NCI-H2081 treated with DMSO at 0.1 percent for 48 hours (cell line): ENCODE measurements at places on chromosomes 7 and 10.
A peak's percentile ranks its signal among the peaks of the same experiment; 100 is the strongest.

- DNase-seq: peak; percentile 76
Observed at GRCh38 chr7:139909379-139910050, 80.5 kb downstream of the TBXAS1 start.

DNA sequence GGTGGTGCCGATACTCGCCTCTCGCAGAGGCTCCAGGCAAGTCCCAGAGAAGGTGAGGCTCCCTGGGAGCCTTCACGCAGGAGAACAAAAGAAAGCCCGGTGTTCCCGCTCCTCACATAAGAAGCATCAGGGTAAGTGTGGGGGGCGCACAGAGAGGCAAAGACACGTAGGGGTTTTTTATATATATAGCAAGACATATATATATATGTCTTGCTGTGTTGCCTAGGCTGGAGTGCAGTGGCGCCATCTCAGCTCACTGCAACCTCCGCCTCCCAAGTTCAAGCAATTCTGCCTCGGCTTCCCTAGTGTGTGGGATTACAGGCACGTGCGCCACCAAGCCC lies 61.3 kb downstream of the PDIA4 start:
- DNase-seq: no peak

GRCh38 chr7:93958216-93958615 lies 36.7 kb downstream of the GNG11 start:
- DNase-seq: no peak

DNA sequence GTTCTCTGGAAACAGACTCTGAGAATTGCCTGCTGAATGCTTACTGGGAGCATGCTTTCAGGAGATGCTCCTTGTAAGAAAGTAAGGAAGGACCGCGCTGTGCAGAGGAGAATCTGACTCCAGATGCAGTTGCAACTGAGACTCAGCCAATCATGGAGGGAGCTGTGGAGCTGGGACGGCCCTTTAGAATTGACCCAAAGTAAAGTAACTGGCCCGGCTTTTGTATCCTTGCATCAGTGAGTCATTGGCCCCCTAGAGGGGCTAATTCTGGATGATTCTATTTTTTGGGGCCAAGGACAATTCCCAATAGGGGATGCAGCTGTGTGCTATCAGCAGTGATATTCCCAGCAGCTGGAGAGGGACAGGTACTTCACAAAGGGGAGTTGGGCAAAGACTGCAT lies 170.4 kb downstream of the PTEN start:
- no peak for DNase-seq

- DNase-seq: no peak
Observed at GRCh38 chr10:117464176-117464575, 78.4 kb upstream of the EMX2 start.

GRCh38 chr10:132927824-132928223 lies 14.5 kb downstream of the CFAP46 start:
- no peak for DNase-seq

DNA sequence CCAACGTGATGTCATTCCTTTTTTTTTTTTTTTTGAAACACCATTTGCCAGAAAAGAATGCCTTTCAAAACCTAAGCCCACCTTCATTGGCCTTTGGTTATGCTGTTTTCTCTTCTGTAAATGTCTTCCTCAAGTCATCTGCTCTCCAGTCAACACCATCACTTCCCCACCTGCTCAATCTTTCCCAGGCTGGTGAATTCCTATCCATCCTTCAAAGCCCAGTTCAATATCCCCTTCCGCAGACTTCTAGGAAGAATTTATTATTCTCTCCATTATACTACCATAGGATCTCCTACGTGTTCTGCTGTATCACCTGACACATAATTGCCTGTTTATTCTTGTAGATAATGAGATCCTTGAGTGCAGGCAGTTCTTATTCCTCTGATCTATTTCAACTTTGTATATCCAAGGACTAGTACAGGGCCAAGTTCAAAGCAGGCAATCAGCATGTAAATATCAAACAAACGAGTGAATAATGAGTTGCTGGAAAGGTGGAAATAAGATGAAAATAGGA lies 73.5 kb upstream of the PRR15 start:
- no peak for DNase-seq

GRCh38 chr10:65950075-65950474 lies 975.8 kb upstream of the LRRTM3 start:
- no peak for DNase-seq

- DNase-seq: no peak
Observed at GRCh38 chr7:48118041-48118440, 29.0 kb downstream of the UPP1 start.

GRCh38 chr7:15885678-15886077 lies 199.2 kb upstream of the MEOX2 start:
- no peak for DNase-seq

GRCh38 chr10:69483963-69484362 lies 32.7 kb downstream of the TSPAN15 start:
- no peak for DNase-seq

GRCh38 chr7:92135052-92135889 lies 994 bp upstream of the CYP51A1 start:
- peak; percentile 20 for DNase-seq

DNA sequence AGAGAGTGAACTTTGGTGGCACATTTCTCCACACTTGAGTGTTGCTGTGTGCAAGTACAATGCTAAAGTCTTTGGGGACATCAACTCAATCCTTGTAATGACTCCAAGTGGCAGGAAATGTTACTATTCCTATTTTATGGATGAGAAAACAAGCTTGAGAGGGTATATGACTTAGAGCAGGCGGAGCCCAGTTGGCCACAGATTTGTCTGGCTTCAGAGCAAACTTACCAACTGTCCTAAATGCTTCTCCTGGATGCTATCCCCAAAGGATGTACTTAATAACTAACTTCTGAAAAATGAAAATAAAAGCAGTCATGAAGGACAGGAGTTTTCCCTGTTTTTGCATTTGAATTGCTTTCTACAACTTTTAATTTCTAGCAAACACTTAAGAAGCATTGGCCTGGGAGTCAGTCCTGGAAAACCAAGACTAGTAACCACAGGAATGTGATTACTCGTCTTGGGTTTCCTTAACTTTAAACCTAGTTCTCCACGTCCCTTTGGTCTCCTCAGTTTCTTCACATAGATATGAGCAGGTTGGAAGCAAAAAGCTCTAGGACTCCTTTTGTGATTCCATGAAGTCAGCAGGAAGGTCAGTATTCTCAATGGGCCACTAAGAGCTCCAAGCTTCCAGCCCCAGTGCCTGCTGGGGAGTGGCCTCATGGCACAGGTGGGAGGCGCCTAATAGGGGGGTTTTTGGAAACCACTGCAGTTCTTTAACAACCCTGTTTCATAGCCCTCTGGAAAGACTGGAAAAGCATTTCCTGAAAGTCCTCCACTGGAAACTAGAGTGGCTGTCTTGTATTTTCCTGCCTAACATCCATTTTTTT lies 140.8 kb downstream of the GLCCI1 start:
- DNase-seq: no peak

- DNase-seq: no peak
Observed at GRCh38 chr10:116826803-116827202, 22.5 kb upstream of the ENO4 start.

- DNase-seq: no peak
Observed at GRCh38 chr7:69681181-69681580, 82.9 kb downstream of the AUTS2 start.

GRCh38 chr7:141480953-141481352 lies 70.3 kb upstream of the AGK start:
- DNase-seq: no peak

DNA sequence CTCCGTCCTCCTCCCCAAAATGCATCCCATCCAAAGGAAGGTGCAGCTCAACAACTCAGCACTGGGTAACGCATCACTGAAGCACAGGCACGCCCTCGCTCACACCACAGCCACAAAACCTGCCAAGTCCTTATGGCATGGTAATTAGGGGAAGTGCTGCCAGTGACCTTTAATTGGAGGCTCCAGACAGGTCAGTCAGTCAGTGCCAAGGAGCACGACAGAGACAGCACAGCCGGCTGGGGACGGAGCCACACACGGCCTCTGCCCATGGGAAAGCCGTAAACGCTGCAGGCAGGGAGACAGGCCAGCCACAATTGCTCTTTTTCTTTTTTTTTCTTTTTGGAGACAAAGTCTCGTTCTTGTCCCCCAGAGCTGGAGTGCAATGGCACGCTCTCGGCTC lies 146.5 kb downstream of the MAD1L1 start:
- DNase-seq: no peak

DNA sequence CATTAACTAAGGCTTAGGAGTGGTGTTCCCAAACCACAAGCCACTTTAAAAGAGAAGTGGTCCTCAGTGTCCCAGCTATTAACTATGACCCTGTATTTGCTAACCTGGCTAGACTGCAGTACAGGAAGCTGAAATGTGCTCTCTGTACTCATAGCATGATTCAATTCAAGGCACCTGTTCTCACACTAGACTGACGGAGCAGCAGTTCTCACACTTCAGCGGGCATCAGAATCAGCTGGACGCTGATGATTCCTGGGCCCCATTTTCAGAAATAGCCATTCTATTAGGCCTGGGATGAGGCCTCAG lies 24.5 kb upstream of the MSRB2 start:
- DNase-seq: no peak

DNA sequence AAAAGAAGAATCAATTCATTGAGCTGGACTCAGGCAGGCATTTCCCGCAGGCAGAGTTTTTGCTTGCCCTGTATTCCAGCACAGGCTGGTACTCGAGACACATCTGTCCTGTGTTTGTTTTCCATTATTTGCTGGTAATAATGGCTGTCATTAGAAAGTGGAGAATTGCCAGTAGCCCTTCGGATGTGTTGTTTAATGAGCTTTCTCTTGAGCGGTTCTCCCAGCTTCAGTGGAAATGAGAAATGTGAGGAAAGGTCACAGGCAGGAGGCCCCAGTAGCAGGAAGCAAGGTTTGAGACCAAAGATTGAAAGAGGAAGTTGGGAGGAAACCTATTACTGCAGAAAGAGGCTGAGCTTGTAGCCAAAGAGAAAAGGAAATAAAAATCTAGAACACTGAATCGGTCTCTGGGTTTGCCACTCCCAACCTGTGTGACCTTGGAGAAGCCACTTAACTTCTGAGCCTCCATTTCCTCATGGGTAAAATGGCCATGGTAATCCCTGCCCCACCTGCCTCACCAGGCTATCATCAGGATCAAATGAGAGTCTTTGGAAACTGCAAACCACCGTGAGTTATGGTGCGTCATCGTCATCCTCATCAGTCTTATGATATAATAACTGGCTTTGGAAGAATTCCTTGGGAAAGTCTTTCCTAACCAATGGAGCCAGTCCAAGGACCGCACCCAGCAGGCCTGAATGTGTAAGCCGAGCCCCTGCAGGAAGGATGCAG lies 67.7 kb downstream of the TACR2 start:
- peak; percentile 56 for DNase-seq

GRCh38 chr10:34690383-34691049 lies 124.6 kb downstream of the PARD3 start:
- DNase-seq: no peak

GRCh38 chr7:130118801-130119200 lies 48.5 kb downstream of the KLHDC10 start:
- DNase-seq: no peak

DNA sequence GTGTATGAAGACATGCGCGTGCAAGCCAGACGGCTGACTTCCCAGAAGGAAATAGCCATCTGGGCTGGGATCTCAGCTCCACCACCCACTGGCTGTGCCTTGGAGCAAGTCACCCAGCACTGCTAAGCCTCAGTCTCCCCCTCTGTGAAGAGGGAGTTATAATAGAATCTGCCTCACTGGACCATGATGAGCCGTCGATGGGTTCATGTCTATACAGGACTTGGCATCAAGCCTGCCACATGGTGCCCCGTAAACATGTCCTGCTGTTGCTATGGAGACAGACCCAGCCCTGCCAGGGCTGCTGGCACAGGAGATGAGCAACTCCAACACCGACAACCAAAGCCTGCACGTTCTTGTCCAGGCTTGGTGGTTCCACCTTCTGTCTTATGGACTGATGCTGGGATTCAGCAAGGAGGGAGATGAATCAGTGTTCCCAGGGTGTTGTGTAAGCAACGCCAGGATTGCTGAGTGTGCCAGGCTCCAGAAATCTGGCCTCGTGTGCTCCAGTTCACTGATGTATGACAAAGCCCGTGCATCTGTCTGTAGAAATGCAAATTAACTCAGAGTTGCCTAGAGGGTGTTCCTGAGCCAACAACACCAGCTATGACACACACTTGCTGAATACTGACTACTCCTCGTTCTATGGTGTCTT lies 5.6 kb downstream of the GPR15LG start:
- DNase-seq: no peak

GRCh38 chr10:27360581-27361172 lies 120.1 kb upstream of the ACBD5 start:
- DNase-seq: peak; percentile 44

GRCh38 chr10:80464557-80465450 lies 10.7 kb downstream of the TSPAN14 start:
- no peak for DNase-seq

GRCh38 chr10:121217331-121217730 lies 366.2 kb downstream of the WDR11 start:
- DNase-seq: no peak

DNA sequence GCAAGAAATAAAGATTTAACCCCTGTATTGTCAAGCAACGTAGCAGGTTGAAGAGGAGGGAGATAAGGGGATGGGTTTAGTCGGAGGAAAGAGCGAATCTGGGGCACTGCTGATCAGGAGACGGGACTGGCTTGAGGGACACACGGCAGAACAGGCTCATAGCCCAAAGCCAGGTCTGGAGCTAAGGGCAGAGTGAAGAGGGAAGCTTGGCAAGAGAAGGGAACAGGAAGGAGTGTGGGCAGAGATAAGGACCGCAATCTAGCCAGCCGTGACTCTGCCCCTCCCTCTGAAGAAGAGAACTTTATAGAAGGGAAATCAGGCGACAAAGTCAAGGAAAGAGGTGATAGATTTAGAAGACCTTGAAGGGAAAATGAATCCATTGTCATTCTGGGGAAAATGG lies 67.6 kb downstream of the CAV1 start:
- no peak for DNase-seq

DNA sequence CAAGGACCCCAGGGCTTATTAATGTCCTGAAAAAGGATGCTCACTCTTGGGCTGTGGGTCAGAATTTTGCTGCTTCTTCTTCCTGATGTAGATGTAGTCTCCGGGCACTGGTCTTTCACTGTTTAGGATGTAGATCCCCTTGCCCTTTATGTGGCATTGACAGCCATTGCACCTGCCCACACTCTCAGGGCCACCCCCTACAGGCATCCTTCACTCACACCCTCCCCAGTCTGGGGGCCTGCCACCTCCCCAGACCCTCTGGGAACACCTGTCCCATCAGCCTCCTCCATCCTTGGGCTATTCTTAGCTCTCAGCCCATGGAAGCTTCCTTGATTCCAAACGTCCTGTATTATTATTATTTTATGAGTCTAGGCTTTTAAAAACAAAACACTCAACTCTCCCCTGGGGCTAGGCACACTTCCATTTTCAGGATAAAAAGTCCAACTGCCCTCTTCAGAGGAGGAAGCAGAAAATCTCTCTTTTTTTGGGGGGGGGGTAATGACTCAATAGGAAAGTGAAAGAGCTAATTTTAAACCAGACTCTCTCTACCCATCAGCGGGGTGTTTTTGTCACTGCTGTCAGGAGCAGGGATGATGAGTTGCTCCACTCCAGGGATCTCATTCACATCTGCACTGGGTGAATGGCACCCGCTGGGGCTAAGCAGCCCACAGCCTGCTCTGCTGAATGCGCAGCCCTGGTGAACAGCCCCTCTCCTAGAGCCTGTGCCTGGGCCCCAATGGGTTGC lies 11.5 kb upstream of the KLRG2 start:
- no peak for DNase-seq

GRCh38 chr10:124544711-124545110 lies 83.1 kb downstream of the LHPP start:
- no peak for DNase-seq

- DNase-seq: peak; percentile 55
Observed at GRCh38 chr7:104980841-104981671, 32.9 kb upstream of the KMT2E start.
